ENCODE measurements at places on chromosomes 6 and 20.

- no peak for DNase-seq
Observed at GRCh38 chr6:53543359-53544216, 1.3 kb downstream of the GCLC start.

- DNase-seq = no peak
Observed at GRCh38 chr6:128259730-128260685, 260.4 kb downstream of the PTPRK start.

DNA sequence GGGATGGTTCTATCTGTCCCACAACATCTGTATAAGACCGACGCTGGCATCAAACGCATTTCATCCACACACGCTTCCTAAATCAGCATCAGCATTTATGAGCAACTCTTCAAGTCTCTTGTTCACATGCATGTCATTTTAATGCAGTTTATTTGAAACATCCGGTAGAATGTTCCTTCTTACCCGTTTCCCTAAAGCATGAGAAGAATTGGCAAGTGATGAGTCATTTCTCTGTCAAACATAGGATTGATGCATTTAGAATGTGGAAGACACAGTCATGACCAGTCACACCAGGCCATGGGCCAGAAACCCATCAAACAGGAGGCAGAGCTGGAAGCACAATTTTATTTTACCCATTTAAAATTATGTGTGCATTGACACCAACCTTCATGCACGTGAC is 122.8 kb downstream of the UST start:
- DNase-seq = no peak

DNA sequence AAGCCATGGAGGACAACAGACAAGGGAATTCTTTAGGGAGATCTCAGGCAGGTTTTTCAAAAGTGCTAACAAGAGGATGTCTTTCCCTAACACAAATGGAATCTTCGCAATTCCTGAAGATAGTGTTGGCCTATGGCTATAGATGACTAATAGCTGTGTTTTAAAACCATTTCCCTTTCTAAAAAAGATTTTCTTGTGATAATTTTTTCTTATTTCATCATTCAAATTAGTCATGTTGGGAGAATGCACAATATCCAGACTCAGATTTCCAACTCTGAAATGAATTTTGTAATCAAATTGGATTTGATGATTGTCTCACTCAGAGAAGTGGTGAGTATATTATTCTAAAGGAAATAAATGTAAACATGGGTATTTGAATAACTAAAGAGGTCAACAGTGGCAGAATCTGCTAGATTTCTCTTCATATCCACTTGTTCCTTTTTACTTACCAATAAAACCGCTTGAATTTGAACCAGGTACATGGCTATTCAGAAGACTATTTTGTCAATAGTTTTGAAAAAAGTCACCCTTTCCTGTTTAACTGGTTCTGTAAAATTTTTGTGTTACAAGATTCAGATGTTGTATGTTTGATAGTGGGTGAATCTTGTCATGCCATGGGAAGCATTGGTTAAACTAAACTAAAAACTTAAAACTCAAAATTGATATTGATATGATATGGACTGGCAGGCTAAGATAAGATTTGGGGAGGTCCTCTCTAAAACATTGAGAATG is 1223.7 kb upstream of the EYS start:
- no peak for DNase-seq

GRCh38 chr20:17518339-17519052 is 12.7 kb downstream of the BFSP1 start:
- DNase-seq = peak; percentile 41

- no peak for DNase-seq
Observed at GRCh38 chr6:81978230-81978629, 225.7 kb upstream of the TENT5A start.

DNA sequence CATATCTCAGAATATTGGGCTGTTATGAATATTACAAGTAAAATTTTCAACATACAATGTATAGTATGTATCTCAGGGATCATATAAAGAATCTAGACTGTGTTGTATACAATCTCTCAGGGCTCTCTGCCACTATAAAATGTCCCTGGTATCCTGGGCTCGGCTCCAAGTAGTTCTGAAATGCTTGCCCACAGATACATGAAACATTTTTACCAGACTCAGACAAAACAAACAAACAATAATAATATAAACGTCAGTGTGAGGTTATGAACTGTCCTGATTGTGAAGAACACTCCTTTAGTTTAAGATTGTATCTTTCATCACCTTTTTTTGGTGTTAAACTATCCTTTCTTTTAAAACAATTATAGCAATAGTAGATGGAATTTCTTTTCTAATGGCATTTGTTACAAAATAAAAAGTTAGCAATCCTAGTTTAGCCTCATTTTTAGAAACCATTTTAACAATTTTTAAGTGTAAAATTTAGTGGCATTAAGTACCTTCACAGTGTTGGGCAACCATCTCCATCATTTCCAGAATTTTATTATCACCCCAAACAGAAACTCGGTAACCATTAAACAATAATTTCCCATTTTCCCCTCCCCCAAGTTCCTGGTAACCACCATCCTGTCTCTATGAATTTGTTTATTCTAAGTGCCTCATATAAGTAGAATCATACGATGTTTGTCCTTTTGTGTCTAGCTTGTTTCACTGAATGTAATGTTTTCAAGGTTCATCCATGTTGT is 17.4 kb upstream of the LY86 start:
- no peak for DNase-seq

DNA sequence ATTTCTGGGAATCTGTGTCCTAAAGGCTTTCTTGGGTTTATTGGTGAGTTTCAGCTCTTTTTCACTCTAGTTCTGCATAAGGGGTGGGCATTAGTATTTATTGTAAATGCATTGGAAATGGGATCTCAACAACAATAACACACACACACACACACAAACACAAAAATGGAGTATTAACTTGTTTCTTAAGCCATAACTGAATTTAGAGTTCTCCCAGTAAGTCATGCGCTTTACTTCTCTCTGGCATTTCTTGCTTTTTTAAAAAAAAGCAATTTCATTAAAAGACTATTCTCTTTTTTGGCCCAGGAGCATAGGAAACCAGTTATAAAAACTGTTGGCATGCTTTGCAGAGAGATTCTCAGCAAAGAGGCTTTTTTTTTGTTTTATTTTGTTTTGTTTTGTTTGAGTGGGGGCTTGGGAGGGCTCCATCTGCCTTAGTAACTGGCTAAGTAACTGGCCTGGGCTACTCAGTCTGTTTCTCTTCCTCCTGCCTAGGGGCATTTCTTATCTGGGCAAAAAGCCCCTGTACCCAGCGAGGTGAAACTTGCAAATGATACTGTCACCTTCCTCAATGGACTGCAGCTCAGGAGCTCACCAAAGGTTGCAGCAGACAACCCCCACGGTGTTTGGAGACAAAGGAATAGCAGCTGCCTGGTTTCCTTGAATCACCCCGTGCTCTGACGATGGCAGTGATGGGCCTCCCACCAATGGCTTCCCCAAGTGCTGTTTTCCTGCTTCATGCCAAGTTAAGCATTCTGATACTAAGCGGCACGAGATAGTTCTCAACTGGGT is 128.5 kb downstream of the BCAS1 start:
- peak; percentile 36 for DNase-seq

GRCh38 chr20:20487811-20488210 is 119.9 kb downstream of the INSM1 start:
- no peak for DNase-seq

Data from germinal center (tissue), 1 donor.